ENCODE measurements at places on chromosomes 6 and 20.

- DNase-seq, result no peak
Measured at GRCh38 chr6:124599656-124600055, 362.6 kb upstream of the RNF217 start.

- DNase-seq, result no peak
Measured at GRCh38 chr6:46704562-46704961, 16.9 kb downstream of the TDRD6 start.

- DNase-seq, result no peak
Measured at GRCh38 chr6:147741389-147741788, 232.9 kb downstream of the SAMD5 start.

DNA sequence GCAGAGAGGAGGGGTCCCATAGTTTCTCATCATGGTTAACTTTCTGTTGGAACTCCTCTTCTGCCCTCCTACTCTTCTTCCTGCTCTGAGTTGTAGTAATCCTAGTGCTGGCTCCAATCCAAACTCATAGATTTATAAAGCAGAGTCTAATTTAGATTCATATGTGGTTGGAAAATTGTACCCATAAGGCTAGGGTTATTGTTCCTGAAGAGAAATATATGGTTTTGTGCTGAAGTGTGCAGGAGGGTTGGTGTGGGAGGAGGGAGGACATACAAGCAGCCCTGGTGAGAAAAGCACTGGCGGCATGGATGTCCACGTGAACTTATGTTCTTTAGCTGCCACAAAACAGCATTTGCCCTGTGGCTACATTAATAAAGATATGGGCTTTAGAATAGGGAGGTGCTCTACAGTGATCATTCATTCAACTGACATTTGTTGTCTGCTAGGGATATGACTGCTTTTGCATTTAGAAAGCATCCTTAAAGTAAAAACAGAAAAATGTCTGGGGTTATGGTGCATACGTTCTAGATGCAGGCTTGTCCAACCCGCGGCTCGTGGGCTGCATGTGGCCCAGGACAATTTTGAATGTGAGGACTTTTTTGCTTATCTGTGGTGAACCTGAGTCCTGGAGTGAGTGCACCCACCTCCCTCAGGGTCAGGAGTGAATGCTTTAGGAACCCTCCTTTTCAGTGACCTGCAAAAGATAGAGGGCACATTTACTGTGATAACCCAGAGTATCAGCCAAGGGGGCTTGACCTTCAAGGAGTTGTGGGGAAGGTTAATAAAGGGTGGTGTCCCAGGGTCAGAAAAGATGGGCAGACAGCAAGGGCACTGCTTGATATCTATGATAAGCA lies 4.1 kb downstream of the HLA-A start:
- no peak for DNase-seq

- DNase-seq, result peak; percentile 75
Measured at GRCh38 chr20:23613676-23614075, 8.0 kb upstream of the CST9 start.

GRCh38 chr6:11231564-11232192 lies 790 bp downstream of the NEDD9 start:
- no peak for DNase-seq

DNA sequence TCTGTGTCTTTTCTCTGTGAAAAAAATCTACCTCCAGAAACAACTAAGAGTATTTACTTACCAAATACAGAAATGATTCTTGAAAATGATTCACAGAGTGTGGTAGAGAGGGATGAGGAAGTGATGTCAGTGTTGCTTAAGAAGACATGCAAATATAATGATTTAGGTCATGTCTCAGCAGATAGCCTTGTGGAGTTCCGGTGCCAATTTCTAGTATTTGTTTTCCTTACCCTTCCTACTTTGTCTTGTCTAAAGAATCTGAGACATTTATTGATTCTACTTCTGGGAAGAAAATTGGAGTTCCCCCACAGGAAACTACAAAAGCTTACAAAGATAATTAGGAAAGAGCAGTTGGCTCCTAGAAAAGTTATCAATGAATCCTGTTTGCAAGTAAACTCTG lies 68.8 kb downstream of the GJA1 start:
- DNase-seq, result no peak

DNA sequence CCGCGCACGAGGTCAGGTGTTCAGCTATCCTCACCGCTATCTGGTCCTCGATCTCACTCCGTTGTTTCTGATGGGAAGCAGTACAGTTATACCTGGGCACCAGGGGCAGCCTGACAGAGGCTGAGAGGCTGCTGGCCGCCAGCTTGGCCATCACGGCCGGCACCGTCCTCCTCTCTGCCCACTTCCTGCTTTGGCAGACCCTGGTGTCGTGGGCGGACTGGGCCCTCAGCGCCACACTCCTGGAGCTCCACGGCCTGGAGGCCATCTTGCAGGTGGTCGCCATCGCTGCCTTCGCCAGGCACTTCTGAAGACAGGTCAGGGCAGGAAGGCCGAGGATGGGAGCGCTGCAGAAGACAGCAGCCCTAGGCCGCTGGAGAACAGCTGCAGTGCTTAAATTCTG lies 35.2 kb downstream of the NHSL1 start:
- no peak for DNase-seq

DNA sequence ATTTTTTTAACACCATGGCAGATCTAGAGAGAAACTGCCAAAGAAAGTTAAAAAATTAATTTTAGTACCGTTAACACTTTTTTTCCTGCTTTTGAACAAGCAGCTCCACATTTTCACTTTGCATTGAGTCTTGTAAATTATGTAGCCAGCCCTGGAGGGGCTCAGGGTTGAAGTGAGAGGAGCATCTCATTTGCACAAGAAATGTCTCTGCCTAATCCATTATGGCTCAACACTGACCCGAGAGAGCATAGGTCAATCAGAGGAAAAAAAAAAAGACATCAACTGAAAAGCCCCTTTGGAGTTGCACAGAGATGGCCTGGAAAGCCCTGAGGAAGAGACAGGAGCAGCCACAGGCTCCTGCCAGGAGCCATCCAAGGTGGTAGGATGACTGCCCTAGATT lies 4.3 kb upstream of the SLPI start:
- DNase-seq, result no peak

- no peak for DNase-seq
Measured at GRCh38 chr20:32477594-32478512, 107.3 kb downstream of the NOL4L start.

- DNase-seq, result no peak
Measured at GRCh38 chr20:50303573-50304500, 113.2 kb downstream of the CEBPB start.

- no peak for DNase-seq
Measured at GRCh38 chr6:44700422-44700821, 312.9 kb downstream of the CDC5L start.

DNA sequence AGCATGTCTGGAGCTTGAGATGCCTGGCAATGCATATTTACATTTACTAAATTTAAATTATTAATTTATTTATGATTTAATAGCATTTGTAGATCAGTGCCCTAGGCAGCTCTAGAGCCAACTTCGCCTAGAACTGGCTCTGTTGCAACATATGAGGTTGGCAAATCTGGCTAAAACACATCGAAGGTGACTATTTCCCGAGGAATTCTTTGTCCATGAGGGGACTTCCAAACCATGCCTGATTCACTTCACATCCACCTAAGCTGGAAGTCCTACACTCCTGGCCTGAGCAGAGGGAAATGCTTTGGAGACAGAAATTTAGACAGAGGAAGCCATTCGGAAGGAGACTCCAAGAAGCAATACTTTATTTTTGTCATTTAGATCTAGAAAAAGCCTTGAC lies 211.0 kb upstream of the ARG1 start:
- DNase-seq, result no peak

GRCh38 chr6:36333931-36334725 lies 2.6 kb downstream of the BNIP5 start:
- DNase-seq, result no peak

DNA sequence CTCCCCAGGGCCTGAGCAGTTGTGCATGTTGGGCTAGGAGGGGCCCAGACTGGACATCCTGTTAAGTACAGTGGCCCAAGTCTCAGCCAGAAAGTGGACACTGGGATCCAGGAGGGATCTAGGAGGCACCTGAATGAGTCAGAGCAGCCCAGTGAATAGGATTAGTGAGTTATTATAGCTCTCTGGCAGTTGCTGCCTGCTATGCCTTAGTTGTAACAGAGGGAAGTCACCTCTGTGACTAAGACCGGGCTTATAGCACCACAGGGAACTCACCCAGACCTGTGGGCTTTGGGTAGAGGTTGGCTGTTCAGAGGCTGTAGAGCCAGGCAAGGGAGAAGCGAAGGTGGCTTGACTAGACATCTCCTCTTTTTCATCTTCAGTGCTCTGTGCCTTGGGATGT lies 39.0 kb upstream of the AAR2 start:
- no peak for DNase-seq

DNA sequence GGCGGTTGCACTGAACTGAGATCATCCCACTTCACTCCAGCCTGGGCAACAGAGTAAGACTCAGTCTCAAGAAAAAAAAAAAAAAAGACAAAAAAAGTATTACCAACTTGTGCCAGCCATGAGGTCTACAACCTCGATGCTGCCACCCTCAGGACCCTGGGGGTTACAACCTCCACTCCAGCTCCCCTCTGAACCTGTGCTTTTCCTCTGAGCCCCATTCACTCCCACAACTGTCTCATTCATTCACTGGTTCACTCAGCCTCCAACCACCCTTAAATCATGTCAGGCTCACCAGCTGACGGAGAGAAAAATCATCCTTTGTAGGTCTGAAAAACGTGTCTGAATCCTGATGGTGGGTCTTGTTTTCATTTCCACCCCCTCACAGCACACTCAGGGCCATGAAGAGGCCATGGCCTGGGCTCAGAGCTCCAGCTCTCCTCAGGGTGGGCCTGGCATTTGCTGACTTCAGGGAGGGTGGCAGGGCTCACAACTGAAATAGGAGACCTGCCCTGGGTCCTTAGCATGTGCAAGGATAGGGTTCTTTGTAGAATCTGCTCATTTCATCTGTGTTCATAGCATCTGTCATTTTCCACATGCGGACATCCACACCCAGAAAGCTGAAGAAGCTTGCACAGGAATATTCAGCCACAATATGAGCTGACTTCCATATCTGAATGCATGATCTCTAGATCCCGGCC lies 1.9 kb upstream of the ULBP1 start:
- DNase-seq, result peak; percentile 62

GRCh38 chr6:22682979-22683378 lies 113.6 kb downstream of the HDGFL1 start:
- no peak for DNase-seq

All from vagina (tissue), 2 donors.